ENCODE measurements at places on chromosomes 13 and 19.

- DNase-seq, result no peak
Observed at GRCh38 chr13:96071504-96071903, 18.3 kb upstream of the UGGT2 start.

DNA sequence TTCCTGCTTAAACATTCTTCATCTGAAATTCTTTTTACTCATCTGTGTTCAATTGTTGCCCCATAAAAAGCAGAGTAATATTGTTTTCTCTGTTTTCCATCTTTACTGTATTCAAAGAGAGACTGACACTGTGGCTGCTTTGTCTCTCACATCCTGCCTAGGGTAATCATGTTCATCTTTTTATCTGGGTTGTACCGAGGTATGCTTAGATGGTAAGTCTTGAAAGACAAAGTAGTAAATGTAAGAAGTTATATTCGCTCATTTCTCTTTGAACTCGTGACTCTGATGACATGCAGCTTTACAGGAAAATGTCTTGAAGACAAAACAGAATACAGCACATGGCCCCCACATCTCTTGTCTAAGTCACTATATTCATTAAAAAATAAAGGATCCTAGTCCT is 20.0 kb upstream of the CYSLTR2 start:
- DNase-seq, result no peak

DNA sequence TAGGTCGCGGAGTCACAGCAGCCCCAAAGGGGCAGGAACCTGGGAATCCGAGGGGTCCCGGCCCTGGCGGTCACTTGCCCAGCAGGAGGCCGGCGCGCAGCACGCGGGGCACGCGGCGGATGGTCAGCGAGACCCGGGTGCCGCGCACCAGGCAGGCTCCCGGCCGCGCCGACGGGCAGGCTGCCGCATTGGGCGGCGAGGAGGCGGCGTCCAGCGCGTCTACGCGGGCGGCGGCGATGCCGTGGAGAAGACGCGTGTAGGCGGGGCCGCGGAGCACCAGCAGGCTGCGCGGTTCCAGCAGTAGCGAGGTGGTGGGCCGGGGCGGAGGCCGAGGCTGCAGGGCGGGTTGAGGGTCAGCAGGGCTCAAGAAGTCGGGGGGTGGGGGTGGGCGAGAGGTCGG is 607 bp upstream of the SYNE4 start:
- no peak for DNase-seq

- DNase-seq, result no peak
Observed at GRCh38 chr19:728011-728410, 19.3 kb downstream of the PALM start.

- no peak for DNase-seq
Observed at GRCh38 chr19:9937001-9937411, 691 bp upstream of the OLFM2 start.

GRCh38 chr13:111437417-111437816 is 117.0 kb downstream of the TEX29 start:
- no peak for DNase-seq

- DNase-seq, result no peak
Observed at GRCh38 chr19:46351241-46352041, 4.6 kb downstream of the PPP5C start.

DNA sequence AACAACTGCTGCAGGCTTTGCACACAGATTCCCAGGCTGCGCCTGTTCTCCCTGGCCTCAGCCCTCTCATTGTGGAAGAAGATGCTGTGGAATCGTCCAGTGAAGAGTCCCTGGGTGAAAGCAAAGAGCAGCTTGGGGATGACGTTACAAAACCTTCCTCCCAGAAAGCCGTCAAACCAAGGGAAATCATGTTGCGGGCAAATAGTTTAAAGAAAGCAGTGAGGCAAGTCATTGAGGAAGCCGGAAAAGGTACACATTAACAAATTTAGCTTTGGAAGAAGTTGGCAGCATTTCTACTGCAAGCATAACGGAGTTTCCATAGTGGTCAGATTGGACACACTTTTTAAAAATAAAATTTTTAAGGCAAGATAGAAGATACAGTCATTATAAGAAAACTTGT is 82.9 kb upstream of the AKAP11 start:
- no peak for DNase-seq

DNA sequence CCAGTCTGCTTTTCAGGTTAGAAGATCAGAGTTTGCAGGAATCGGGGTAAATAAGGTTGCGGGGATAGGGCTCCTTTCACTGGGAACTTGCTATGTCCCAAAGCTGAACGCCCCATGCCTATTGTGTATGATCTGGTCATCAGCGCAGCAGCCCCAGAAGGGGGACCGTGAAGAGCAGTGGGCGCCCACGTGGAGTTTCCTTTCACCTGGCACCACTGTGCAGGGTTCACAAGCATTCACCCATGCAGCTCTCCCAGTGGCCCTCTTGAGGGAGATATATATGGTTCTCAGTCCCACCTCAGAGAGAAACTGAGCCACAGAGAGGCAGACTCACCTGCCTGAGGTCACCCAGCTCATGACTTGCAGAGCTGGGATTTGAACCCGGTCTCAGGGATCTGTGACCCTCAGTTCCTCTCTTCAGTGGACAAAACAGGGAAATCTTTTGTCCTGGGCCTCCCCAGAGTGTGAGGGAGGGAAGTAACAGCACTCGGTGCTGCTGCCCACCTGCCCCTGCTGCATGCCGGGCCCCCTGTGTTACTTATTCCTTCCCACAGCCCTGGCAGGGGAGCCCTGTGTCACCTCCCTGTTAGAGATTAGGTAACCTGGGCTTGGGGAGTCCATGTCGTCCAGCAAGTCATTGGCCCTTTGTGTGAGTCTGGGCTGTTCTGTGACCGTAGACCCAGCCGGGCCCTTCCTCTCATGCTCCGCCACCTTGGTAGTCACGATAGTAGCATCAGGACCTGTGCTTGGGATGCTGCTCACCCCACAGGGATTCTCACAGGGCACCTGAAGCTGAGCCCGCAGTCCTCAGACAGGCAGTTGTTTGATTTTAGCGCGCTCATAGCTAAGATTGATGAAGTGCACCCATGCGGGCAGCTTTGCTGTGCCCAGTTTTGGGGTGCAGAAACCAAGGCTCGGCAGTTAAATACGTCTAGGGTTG is 27.9 kb downstream of the PPP5C start:
- DNase-seq, result no peak

- DNase-seq, result no peak
Observed at GRCh38 chr13:88761145-88761544, 1090.0 kb downstream of the SLITRK5 start.

DNA sequence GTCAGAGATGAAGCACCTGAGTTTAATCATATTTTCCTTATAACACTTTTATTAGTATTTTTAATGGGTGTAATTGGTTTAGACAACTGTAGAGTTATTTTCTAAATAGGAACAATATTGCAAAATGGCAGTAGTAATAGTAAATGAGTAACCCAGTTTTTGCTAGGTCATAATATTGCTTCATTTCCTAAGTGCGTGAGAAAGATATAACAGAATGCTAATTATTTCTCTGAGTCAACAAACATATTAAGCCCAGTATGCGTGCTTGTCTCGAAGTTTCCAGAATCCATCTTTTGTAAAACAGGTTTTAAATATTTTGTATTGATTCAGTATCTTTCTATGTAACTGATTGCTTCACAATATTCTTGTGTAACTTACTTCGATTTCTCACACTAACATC is 315.3 kb downstream of the MYO16 start:
- DNase-seq, result no peak

Measured in T follicular helper cell (primary cell).